H1 (cell line): ENCODE measurements at places on chromosomes 2 and 18.

GRCh38 chr2:208315081-208315788, 49.2 kb downstream of the PIKFYVE start:
- no peak for DNase-seq
- H3K36me3 ChIP-seq, result peaks cover 54% of the 10 kb centered on the region

DNA sequence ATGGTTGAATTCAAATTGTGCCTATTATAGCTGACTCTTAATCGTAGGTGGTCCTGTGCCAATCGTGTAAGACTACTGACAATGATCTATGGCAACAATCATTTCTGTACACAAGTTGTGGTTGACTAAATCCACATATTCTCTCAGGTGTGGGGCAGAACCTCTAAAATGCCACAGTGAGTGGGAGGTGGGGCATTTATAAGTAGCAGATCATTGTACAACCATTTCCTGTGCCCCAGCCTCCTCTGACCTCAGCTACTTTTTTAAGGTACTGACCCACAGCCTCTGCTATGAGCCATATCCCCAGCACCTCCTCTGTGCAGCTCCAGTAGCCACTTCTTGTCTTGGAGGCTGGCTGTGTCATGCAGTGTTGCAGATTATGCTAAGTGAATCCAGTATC, 48.6 kb upstream of the RAPH1 start:
- no peak for DNase-seq
- H3K27ac ChIP-seq, result no peak overlapping the region
- H3K4me1 ChIP-seq, result peaks cover 2% of the 10 kb centered on the region; the same call in 1 of the 2 replicates

- H3K4me3 ChIP-seq, result no peak overlapping the region
- H3K27ac ChIP-seq, result no peak overlapping the region
- H3K27me3 ChIP-seq, result no peaks in the 10 kb centered on the region
- no peak for DNase-seq
These were observed 284.5 kb upstream of the MMADHC start for GRCh38 chr2:149872041-149872440.

DNA sequence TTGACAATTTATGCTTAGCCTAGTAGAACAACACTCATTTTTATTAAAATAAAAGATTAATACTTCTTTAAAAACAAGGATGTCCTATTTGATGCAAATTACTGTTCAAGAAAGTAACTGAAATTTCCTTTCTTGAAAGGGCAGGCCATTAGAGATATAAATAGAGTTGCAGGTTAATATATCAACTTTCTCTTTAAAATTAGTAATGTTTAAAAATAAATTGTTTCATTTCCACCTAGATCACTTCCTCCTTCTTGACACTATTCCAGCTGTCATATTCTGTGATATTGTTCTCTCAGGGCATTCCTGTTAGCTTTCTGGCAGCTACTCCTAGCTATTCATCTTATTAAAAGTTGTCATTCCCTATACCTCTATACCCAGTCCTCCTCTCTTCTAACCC, 357.9 kb upstream of the NRP2 start:
- no peaks in the 10 kb centered on the region for H3K4me1 ChIP-seq
- no peak for DNase-seq
- H3K27me3 ChIP-seq, result no peaks in the 10 kb centered on the region
- H3K36me3 ChIP-seq, result peaks cover 10% of the 10 kb centered on the region; the same call in 1 of the 2 replicates

- H3K4me1 ChIP-seq, result peaks cover 6% of the 10 kb centered on the region
- peak overlapping the region; percentile 24; the same call in 1 of the 2 replicates for H3K27ac ChIP-seq
- H3K36me3 ChIP-seq, result no peaks in the 10 kb centered on the region
- no peak for DNase-seq
These were observed 225.2 kb upstream of the SPOPL start for GRCh38 chr2:138276339-138276738.

DNA sequence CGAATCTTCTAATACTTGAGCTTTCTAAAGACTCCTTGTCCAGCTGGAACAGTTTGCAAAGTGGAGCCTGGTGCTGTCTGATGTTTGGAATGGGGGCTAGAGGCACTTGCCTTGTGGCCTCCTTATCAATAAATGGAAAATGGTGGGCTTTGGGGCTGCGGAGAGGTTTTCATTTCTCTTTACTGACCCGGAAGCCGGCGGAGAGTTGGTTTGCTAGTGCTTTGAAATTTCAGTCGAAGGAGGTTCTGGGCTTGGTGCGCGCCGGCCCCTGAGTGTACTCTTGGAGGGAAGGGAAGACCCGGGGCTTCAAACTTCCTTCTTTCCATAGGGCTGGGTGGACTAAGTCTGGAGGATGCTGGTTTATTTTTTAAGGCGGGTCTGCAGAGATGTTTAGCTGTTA, 714 bp downstream of the RPIA start:
- H3K4me3 ChIP-seq, result peak overlapping the region; percentile 65
- DNase-seq, result no peak
- H3K27ac ChIP-seq, result no peak overlapping the region
- no peaks in the 10 kb centered on the region for H3K36me3 ChIP-seq
- no peaks in the 10 kb centered on the region for H3K4me1 ChIP-seq

DNA sequence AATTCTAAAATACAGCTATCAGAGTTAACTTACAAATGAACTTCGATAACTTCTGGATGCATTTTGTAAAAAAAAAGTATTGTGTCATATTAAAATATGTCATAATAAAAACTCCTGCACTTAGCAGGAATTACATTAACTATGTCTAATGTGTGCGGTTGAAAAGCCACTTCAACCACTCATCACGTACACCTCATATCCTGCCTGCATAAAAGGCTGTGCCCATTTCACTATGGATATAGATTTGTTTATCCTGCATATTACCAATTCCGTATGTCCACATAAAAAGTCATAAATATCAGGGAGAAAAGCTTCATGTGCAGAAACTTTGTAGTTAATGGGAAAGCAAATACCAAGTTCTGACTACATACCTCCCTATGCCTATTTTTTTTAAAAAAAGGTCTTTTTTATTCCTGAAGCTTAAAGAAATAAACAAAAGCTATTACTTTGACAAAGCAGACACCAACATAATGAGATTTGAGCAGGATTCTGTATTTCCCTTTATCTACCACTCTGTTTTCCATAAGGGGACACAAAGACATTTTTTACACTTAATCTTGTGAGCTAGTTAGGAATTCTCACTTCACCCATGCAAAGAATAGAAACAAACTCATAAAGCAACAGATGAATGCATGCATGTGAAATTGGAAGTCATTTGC, 96.1 kb downstream of the PPP1R1C start:
- no peak for DNase-seq
- no peaks in the 10 kb centered on the region for H3K27me3 ChIP-seq
- no peak overlapping the region for H3K4me3 ChIP-seq

- DNase-seq, result no peak
- H3K36me3 ChIP-seq, result no peaks in the 10 kb centered on the region
- H3K27ac ChIP-seq, result no peak overlapping the region
- H3K27me3 ChIP-seq, result no peaks in the 10 kb centered on the region
- H3K4me3 ChIP-seq, result no peak overlapping the region
These were observed 22.9 kb upstream of the NARS1 start for GRCh38 chr18:57644540-57644939.

- H3K27ac ChIP-seq, result no peak overlapping the region
- H3K36me3 ChIP-seq, result no peaks in the 10 kb centered on the region
- H3K27me3 ChIP-seq, result no peaks in the 10 kb centered on the region
- no peaks in the 10 kb centered on the region for H3K4me1 ChIP-seq
- no peak overlapping the region for H3K4me3 ChIP-seq
- no peak for DNase-seq
These were observed 266.8 kb downstream of the NDUFA10 start for GRCh38 chr2:239758279-239758877.

DNA sequence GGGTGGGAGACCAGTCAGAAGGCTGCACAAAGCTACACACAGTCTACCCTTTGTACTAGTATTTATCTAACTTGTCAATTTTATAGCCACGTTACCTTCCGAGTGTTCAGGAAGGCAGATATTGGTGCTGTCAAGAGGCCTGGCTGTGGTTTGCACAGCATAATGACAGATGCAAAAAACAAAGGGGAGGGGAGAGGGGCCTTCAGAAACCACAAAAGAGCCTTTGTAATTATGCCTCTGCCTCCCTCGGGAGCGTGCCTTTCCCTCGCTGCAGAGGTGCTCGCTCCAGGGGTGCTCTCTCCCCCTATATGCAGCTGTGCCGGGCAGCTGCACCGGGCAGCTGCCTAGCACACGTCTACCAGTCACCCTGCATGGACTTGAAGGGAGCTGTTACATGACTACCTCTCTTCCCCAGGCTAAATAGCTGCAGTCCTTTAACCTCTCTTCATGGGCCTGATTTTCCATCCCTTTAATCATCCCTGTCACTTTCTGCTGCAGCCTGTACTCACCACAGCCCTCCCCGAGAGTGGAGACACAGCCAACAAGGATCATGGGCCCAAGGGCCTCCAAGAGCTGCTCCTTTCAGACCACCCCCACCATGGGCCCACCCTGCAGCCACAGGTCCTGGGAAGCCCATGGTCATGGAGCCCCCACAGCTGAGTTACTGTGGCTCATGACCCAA, 168.4 kb upstream of the PKDCC start:
- H3K36me3 ChIP-seq, result no peaks in the 10 kb centered on the region
- no peak overlapping the region for H3K27ac ChIP-seq
- no peak overlapping the region for H3K4me3 ChIP-seq
- DNase-seq, result no peak
- H3K27me3 ChIP-seq, result no peaks in the 10 kb centered on the region

GRCh38 chr2:120262150-120262549, 9.5 kb downstream of the RALB start:
- H3K36me3 ChIP-seq, result no peaks in the 10 kb centered on the region
- H3K4me1 ChIP-seq, result no peaks in the 10 kb centered on the region
- no peak overlapping the region for H3K27ac ChIP-seq

- peaks cover 2% of the 10 kb centered on the region; the same call in 1 of the 2 replicates for H3K4me1 ChIP-seq
- peak; percentile 65 for DNase-seq
- peaks cover 11% of the 10 kb centered on the region; the same call in 1 of the 2 replicates for H3K27me3 ChIP-seq
- H3K27ac ChIP-seq, result no peak within 1 kb of the TSS
- peak within 1 kb of the TSS; percentile 65 for H3K4me3 ChIP-seq
These were observed at the start of gene PDE11A for GRCh38 chr2:178072383-178073301. Gene PDE11A (minus strand): TSS chr2:178072777. CDS start chr2:178072437, 340 bp downstream.
